Stimulated activated CD8-positive, alpha-beta memory T cell treated with anti-CD3 and anti-CD28 coated beads, Interleukin-12 subunit alpha, Interleukin-12 subunit beta, amount 100 ng/mL, for 4 hours (primary cell): ENCODE measurements at places on chromosomes 7 and 10.

- DNase-seq = no peak
These were observed 116.9 kb downstream of the CDCA7L start for GRCh38 chr7:21828841-21829240.

- DNase-seq = no peak
These were observed 13.5 kb downstream of the IQCE start for GRCh38 chr7:2572101-2572842.

DNA sequence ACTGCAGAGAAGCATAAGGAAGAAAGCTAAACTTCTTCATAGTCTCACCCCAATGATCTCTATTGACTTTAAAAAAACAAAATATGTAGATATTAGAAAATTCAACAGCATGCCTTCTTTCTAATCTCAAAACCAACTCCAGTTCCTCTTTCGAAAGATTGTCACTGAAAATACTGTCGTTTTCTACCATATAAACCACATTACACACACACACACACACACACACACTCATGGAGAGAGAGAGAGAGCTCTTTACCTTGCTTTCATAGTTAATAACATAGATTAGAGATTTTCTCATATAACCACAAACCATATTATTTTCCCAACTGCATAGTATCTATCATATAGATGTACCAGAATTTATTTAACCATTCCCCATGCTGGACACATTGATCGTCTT, 296.2 kb upstream of the MGMT start:
- DNase-seq = no peak

- no peak for DNase-seq
These were observed 413.7 kb upstream of the GHITM start for GRCh38 chr10:83725567-83725966.

GRCh38 chr10:87935290-87936141, 72.1 kb downstream of the PTEN start:
- no peak for DNase-seq

DNA sequence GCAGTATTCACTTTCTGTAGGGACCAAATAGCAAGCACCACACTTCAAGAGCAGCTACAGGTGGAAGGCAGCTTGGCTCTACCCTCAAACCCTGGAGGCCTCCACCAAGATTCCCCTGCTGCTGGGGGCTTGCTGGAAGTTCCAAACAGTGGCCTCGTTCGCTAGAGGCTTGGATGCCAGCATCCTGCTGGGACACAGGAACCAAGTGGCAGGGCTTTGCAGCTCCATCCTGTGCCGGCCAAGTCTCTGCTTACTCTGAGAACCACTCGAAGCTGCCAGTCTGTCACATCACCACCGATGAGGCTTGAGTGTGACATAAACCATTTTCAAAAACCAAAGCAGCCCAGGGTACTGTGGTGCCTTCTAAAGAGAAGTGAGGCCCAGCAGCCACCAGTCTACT, 69.2 kb upstream of the UNC5B start:
- no peak for DNase-seq

DNA sequence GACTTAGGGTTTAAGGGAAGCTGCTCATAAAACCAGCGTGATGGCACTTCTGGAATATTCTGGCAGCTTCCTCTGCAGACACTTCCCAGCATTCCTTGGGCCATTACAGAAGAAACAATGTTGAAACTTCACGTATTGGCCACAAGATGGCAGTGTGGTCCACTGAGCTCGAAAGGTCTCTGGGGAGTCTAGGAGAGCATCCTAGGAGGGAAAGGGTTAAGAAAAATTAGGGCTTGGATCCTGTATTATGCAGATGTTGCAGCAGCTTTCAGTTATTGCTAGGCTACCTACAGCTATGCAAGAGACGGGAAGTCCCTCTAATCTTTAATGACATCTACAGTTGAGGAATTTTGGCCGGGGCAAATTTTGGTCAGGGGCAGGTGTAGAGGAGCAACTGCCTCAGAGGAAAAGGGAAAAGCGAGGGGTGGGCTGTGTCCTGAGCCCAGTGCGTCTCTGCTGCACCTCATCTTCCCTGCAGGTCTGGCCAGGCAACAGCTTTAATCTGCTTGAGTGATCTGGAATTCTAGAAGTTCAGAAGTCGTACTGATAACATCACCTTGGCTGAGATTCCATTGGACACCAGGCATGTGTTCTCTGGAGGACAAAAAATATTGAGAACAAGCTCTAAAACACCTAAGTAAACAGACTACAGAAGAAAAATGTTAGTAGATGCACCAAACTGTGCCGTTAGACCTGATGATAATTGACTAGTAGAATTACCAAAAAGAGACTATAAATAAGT, 220.8 kb upstream of the PRSS58 start:
- no peak for DNase-seq

GRCh38 chr7:73436031-73436929, 2.7 kb downstream of the FZD9 start:
- DNase-seq = no peak

- DNase-seq = no peak
These were observed 26.8 kb upstream of the RASGEF1A start for GRCh38 chr10:43293677-43294057.

GRCh38 chr7:156155988-156156733, 343.9 kb upstream of the SHH start:
- no peak for DNase-seq

- DNase-seq = no peak
These were observed 7.0 kb downstream of the RHOBTB1 start for GRCh38 chr10:60937022-60937421.

- peak; percentile 51 for DNase-seq
These were observed 1.5 kb downstream of the PVRIG start for GRCh38 chr7:100221231-100221718.

GRCh38 chr10:61049386-61049785, 105.4 kb upstream of the RHOBTB1 start:
- no peak for DNase-seq

DNA sequence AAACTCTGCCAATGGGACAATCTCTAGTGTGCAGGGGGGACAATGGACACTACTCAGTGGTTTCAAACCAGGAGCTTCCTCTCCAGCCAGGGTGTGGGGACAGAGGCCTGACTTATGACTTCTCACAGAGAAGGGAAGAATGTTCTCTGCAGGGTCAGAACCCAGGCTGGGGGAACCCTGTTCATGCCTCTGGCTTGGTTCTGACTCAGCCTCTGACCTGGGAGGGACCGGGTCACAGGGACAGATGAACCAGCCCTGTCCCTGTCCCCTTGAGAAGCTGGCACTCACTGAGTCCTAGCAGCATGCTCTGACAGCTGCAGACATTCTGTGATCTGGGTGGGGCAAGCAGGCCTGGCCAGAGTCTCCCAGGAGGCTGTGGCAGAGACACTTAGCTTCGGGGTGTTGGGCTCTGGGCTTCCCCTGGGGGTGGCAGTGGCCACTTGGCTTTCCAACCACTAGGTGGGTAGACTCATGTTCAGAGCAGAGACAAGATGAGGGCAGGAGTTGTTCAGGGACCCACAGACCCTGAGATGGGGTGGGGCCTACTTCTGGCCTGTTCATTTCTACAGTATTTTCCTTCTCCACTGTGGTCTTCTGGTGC, 13.6 kb downstream of the TSPAN15 start:
- DNase-seq = no peak

- DNase-seq = no peak
These were observed 13.8 kb downstream of the SUFU start for GRCh38 chr10:102517553-102517952.

- DNase-seq = no peak
These were observed 55.4 kb upstream of the MKRN1 start for GRCh38 chr7:140534743-140535142.

DNA sequence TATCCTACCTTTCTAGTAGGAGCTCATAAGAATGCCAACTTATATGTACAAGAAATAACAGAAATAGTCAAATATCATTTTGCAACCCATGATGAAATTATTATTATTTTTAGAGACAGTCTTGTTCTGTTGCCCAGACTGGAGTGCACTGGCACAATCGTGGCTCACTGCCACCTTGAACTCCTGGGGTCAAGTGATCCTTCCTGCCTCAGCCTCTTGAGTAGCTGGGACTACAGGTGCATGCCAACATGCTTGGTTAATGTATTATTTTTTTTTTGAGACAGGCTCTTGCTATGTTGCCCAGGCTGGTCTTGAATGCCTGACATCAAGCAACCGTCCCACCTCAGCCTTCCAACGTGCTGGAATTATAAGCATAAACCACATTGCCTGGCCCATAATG, 44.8 kb downstream of the TNPO3 start:
- DNase-seq = no peak

DNA sequence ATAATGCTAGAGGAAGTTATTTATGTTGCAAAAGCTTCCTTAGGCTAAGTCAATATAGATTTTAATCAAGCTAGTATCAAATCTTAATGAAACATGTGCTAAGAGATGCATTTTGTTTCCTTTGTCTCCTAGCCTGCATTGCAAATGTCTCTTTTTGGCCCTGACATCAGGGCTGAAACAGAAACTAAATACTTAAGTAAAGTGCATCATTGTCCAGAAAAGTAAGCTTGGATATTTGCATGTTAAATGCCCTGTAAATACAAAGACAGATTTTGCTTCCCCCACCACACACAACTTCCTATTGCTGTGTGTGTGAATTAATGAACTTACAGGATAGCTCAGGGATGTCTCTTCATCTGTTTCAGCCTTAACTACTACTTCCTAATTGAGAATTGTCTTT, 10.0 kb upstream of the STAMBPL1 start:
- no peak for DNase-seq

- no peak for DNase-seq
These were observed 39.7 kb downstream of the TES start for GRCh38 chr7:116249969-116250553.

GRCh38 chr7:95481271-95482165, 4.2 kb upstream of the ASB4 start:
- DNase-seq = no peak

DNA sequence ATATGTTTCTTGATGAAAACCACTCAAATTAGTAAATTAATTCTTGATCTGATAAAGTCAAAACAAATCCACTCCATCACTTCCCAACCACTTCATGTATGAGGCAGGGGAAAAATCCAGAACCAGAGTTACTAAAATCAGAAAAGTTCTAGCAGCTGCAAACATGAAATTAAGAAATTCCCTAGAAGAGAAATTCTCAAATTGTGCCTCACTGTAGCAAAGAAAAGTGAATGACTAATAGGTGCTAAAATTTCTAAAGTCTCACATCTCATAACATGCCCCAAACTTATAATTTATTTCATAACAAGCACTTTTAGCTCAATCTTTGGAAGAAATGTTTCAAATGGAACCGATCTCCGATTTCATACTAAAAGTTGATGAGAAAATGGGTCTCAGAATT, 345.0 kb upstream of the AOAH start:
- DNase-seq = no peak

GRCh38 chr7:20798081-20798693, 11.5 kb upstream of the SP8 start:
- DNase-seq = no peak

GRCh38 chr7:16422103-16422435, 731 bp upstream of the CRPPA start:
- DNase-seq = no peak

DNA sequence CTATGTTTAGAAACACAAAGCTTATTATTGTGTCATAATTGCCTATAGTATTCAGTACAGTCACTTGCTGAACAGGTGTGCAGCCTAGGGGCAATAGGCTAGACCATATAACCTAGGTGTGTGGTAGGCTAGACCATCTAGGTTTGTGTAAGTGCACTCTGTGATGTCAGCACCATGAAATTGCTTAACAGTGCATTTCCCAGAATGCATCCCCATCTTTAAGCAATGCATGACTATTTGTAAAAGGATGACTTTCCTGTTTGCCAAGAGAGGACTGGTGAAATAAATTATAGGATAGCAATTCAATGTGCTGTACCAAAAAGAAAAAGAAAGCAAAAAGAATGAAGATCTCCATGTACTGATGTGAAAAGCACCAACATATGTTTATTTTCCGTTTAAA, 288.7 kb upstream of the AUTS2 start:
- no peak for DNase-seq

DNA sequence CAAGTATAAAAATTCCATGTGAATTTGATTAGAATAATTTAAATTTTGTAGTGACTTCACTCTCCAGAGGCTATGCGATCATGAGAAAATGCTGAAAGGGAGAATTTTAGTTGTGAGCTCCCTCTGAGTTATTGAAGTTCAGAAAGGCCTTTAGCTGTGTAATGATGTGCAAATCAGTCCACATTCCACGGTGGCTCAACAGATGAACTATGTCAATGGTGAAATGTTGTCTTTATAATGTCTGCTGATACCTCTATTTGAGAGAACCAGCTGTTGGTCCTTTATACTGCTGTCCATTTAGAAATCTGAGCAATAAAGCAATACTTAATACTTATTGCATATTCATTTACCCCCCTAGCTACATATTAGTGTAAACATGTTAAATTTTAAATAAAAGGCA, 7.1 kb upstream of the ITGB8 start:
- DNase-seq = no peak

GRCh38 chr10:122263971-122264370, 7.1 kb upstream of the BTBD16 start:
- no peak for DNase-seq

DNA sequence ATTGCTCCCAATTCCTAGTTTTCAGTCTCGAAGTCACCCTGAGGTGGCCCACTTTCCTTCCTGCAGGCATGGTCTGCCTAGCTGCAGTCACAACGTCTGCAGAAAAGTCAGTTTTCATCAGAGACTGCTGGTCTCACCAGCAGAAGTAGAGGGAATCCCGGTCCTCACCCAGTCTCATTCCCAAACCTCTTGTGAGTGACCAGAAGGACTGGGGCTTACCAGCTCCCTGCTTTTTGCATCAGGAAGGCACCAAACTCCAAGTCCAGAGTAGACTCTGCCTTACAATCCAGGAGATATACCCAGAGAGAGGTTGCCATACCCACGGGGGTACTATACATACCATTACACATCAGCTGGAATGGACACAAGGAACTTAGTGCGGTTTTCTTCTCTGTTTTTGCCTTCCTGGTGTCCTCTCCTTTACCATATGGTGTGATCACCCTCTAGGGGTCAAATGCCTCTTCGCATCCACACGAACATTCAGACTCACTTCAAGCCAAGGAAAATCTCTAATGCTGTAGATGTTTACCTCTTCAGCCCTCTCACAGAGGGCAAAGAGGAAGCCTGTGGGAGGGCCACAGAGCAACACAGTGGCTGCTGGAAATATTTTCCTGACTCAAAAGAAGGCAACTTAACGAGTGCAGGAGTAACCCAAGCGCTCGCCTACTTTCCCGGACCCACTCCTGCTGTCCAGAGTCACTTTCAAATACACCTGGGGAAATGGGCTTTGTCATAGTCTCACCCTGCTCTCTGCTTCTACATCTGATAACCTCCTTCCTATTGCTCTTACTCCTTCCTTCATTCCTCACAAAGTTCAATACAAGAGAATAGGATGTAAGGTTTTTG, 220.9 kb downstream of the C7orf25 start:
- no peak for DNase-seq

DNA sequence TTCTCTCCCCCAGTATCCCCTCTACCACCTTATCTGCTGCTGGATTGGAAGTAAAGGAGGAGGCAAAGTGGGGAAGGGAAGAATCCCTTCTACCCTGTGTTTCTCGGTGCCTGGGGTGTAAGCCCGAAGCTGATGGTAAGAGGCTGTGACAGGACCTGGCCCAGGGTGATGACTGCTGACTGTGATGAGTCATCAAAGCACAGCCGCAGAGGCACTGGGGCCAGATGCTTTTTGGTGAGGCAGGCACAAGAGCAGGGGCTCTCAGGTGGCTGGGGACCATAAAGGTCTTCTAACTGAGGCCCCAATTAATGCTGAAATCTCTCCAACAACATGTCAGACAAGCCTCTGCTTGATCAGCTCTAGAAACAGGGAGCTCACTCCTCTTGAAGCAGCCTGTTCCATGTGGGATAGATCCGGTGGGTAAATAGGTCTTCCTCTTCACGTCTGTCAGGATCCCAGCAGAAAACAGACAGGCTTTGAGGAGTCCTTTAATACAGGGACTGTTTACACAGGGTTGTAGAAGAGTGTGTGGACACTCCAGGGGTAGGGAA, 86.1 kb upstream of the PCBD1 start:
- no peak for DNase-seq
